Mammary epithelial cell (primary cell): ENCODE measurements at places on chromosomes 12 and 14. TPM values are rescaled to one million over a fixed set of nuclear protein-coding genes. Genes with fewer than 3 reads are reported as not detected.

Gene MMP17
- total RNA-seq: 0.50 TPM

Gene HOXC4
- 6.2 and 11.9 TPM in 2 replicates for total RNA-seq

Gene USP44
- total RNA-seq: 0.48 TPM in 1 of 2 replicates, not detected in the other

Gene NOP9
- 26.7 TPM for total RNA-seq
